ENCODE measurements at places on chromosomes 11 and 22. TPM values are rescaled to one million over a fixed set of nuclear protein-coding genes. Genes with fewer than 3 reads are reported as not detected.

DNA sequence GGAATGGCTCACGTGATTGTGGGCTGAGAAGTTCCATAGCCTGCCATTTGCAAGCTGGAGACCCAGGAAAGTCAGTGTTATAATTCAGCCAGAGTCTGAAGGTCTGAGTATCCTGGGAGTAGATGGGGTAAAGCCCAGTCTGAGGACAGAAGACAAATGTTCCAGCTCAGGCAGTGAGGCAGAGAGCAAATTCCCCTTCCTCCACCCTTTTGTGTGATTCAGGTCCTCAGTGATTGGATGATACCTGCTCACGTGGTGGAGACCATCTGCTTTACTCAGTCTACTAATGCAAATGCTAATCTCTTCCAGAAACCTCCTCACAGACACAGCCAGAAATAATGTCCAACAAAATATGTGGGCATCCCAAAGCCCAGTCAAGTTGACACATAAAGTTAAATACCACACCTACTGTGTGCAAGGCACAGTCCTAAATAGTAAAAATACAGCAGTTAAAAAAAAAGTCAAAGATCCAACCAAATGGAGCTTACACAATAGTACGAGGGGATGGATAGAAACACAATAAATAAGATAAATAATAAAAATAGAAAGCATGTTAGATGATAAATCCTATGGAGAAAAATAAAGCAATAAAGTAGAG is 13.2 kb upstream of the APOL6 start:
- DNase-seq = no peak

GRCh38 chr11:123209591-123209990 is 14.5 kb upstream of the CLMP start:
- no peak for DNase-seq

- DNase-seq = no peak
These were observed 14.0 kb downstream of the OTOG start for GRCh38 chr11:17561111-17561415.

DNA sequence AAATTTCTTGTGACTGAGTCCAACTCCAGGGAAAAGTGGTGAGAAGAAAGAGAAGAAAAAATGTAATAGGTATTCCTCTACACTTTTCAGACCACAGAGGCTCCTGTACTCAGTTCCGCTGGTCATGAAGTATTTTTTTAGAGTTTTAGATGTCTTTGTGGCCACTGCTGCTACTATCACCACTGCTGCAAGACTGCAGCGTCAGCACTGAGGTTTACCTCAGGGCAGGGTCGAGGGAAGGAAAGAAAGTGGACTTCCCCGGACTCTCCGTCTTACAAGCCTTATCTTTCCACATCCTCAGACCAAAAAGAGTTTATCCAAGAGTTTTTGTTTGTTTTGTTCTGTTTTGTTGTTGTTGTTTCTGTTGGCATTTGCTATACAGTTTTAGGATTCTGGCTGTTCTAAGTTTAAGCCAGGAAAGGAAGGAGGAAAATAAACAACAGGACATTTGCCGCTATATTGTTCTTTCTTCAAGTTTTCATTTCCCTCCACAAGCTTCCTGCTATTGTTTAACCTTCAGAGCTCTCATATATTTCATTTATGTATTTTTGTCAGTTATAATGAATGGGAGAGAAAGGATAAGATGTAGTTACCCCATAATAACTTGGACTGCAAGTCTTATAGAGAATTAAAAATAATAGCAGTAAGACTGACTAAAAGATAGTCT is 919.3 kb downstream of the NTM start:
- no peak for DNase-seq

DNA sequence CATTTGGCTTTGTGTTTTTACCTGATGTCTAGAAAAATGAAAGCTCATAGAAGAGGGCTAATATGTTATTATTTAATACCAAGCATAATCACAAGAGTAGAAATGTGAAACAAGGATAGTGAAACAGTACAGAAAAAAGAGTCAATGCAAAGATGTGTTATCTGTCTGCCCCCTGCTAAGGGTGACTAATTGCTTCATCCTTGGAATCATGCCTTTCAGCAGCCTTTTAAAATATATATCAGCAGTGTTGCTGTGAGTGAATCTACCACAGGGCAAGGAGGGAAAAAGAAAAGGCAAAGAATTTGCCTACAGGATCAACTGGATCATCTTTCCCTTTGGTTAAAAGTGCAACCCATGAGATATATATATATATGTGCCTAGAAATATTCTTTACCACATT is 867.2 kb upstream of the RAG2 start:
- no peak for DNase-seq

DNA sequence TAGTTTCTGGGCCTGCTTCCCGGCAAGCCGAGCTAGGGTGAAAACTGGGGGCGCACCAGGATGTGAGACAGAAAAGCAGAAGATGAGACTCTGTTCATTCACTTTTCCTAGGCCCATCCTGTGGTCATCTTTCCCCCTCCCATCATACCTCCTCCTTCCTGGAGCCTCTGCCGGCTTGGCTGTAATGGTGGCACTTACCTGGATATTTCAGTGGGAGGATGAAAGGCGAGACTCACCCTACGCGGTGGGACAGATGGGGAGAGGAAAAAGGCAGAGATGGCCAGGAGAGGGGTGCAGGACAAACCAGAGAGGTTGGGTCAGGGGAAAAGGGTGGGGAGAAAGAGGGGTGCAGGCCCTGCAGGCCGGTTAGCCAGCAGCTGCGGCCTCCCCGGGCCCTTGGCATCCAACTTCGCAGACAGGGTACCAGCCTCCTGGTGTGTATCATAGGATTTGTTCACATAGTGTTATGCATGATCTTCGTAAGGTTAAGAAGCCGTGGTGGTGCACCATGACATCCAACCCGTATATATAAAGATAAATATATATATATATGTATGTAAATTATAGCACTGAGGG is 41.5 kb upstream of the NNMT start:
- no peak for DNase-seq

DNA sequence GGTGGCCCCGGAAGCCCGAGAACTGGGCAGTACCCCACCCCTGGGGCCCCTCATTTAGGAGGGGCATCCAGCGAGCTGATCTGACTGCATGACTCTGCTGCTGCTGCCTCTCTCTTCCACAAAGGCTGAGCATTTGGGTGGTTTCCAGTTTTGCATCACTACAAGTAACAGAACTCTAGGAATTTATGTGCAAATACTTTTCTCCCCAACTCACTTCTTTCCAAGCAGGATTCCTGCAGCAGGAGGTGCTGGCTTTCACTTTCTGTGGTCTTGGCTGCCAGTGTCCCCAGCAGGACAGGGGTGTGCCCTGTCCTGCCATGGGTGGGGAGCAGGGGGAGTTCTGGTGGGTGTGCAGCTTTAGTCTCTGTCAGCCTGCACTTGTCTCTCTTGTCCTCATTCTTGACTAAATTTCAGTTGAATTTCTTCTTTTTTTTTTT is 21.2 kb downstream of the UPB1 start:
- DNase-seq = no peak

- no peak for DNase-seq
These were observed 57.6 kb downstream of the JRKL start for GRCh38 chr11:96447208-96448110.

GRCh38 chr11:70623906-70624597 is 225.7 kb downstream of the CTTN start:
- DNase-seq = no peak

GRIK4 gene
- 0.07 TPM for total RNA-seq

C11orf87 gene
- total RNA-seq = not detected

CFAP300 gene
- total RNA-seq = not detected

Data from pulmonary artery endothelial cell (primary cell).